ENCODE measurements at places on chromosomes 1 and 21.

DNA sequence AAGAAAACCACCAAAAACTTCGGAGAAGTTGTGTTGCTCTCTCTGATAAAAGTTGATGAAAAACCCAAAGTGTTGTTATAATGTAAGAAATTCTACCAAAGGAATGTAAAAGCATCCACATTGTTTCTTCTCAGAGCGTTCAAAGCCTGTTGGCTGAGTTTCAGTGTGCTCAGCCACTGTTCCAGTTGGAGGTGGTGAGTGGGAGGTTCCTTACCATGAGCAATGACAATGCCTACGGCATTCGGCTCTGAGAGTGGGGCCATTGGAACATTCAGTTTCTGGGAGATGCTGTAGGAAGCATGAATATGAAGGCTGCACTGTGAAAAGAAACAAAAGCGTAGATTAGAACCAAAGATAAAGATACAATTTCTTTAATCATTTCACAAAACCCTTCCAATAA is 20.5 kb upstream of the MYBPHL start:
- no peak for DNase-seq

- peak; percentile 20 for DNase-seq
Observed at GRCh38 chr1:163570071-163570470, 248.3 kb downstream of the NUF2 start.

- DNase-seq: no peak
Observed at GRCh38 chr1:184881941-184882913, 92.1 kb downstream of the NIBAN1 start.

- no peak for DNase-seq
Observed at GRCh38 chr1:223219318-223219635, 76.2 kb upstream of the TLR5 start.

DNA sequence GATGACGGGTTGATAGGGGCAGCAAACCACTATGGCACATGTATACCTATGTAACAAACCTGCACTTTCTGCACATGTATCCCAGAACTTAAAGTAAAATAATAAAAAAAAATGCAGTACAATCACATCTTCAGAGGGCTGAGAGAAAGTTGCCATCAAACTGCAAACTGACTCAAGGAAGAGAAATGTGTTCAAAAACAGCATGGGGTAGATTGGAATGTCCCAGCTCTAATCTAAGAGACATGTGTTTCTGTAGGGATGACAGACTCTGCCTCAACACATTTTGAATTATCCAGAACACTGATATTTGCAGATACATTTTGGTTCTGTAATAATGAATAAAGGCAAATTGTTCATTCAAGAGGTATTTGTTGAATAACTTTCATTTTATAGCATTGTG is 171.2 kb upstream of the RUNX1 start:
- DNase-seq: no peak

GRCh38 chr1:109240158-109241152 is 8.9 kb upstream of the CELSR2 start:
- DNase-seq: peak; percentile 59

DNA sequence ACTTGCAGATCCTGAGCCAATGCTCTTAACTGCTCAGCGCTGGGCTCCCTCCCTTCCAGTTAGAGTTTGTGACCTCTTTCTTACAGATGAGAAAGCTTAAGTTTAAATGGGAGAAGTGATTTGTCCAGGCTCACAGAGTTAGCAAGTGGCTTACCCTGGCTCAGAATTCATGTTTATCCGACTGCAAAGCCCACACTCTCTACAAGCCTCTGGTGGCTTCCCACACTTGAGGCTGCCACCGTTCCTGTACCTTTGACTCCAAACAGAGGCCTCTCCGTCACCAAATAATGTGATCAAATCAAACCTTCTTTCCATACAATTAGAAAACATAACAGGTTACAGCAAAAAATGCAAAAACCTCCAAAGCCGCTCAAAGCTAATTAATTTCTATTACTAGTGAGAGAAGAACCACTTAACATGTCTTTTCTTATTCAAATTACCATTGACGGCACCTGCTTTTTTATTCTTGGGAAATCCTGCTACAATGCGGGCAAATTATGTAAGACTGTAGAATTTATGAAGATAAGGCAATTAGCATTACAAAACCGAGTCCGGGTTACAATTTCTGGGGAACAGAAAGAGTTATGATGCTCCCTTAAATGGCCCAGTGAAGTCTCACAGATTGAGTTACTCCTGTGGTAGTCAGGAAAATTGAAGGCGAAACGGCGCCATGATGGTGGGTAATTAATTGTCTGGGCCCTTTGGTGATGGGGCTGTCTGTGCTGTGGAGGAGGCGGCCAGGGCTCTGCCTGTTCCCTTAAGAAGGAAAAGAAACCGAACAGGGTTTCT is 324.3 kb upstream of the POU3F1 start:
- DNase-seq: no peak

GRCh38 chr1:178005450-178005849 is 35.6 kb upstream of the SEC16B start:
- DNase-seq: no peak

DNA sequence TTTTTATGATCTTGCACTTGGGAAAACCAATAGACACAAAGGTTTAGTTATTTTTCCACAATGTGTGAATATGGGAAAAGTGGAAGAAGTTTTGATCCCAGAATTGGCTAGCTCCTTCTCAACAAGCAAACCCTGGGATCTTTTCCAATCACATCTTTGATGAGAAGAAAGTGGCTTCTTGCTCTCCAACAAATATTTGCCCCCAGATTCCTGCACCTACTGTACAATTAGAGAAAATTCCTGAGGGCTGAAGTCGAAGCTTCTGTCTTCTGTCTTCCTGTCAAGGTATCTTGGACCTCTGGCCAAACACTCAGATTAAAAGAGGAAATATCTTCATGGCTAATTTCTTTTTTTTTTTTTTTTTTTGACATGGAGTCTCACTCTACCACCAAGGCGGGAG is 113.1 kb upstream of the SLC45A1 start:
- no peak for DNase-seq

GRCh38 chr1:208201229-208201628 is 43.0 kb downstream of the PLXNA2 start:
- peak; percentile 89 for DNase-seq

GRCh38 chr21:32022146-32022545 is 149.3 kb downstream of the HUNK start:
- DNase-seq: no peak
